ENCODE measurements at places on chromosomes 5 and 9.

DNA sequence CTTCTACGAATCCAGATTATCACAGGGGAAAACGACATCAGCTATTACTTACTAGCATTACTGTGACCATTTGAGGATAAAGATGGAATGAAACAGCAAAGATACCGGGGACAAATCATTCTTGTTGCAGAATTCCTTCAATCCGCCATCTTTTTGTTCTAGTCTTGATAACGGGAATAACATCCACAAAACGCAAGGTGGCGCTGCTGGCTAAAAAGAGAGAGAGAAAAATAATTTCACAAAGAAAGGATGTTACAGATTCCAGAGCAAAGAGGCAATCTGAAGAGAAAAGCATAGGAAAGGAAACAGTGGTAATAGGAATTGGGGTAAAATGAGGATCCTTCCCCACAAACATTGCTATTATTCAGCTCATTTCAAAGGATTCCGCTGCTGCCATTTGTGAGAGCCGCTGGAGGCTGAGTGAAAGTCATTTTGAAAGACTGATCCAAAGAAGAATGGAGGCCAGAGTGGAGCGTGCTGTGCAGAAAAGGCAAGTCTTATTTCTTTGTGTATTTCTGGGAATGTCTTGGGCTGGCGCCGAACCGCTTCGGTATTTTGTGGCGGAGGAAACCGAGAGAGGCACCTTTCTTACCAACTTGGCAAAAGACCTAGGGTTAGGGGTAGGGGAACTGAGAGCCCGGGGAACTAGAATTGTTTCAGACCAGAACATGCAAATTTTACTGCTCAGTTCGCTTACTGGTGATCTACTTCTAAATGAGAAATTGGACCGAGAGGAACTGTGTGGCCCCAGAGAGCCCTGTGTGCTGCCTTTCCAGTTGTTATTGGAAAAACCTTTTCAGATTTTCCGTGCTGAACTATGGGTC is at the start of gene PCDHB7:
Gene PCDHB7, plus strand, starts transcription at position 264 of the 824 bp plus-strand sequence. Its CDS starts 192 bp downstream, at position 456.
- peak; percentile 67 for DNase-seq

- no peak for DNase-seq
Observed at GRCh38 chr9:114016629-114017423, 61.3 kb downstream of the AMBP start.

DNA sequence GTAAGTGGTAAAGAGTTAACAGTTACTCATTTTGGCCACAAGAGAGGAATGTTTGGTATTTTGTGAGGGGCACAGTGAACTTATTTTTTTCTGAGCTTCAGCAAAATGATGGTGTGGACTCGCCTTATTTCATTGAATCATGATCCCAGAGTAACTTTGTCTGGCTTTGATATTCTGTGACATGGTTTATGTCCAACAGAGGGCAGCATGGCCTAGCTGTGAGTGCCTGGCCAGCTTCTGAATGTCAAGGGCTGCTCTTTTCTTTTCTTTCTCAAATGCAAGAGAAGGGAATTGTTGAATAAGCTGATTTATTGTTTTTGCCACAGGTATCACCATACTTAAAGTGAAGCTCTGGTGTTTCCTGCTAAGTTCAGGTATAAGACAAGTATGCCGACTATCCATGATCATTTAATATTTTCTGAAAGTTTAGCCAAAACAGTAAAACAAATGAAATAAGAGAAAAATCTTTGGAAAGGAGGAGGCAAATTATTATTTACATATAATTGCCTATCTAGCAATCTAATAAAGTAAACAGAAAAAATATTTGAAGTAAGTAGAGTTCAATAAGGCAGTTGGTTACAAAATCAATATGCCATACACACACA is 31.7 kb downstream of the MRPL22 start:
- DNase-seq, result peak; percentile 64

- DNase-seq, result peak; percentile 75
Observed at GRCh38 chr5:38607396-38607795, 51.0 kb upstream of the LIFR start.

DNA sequence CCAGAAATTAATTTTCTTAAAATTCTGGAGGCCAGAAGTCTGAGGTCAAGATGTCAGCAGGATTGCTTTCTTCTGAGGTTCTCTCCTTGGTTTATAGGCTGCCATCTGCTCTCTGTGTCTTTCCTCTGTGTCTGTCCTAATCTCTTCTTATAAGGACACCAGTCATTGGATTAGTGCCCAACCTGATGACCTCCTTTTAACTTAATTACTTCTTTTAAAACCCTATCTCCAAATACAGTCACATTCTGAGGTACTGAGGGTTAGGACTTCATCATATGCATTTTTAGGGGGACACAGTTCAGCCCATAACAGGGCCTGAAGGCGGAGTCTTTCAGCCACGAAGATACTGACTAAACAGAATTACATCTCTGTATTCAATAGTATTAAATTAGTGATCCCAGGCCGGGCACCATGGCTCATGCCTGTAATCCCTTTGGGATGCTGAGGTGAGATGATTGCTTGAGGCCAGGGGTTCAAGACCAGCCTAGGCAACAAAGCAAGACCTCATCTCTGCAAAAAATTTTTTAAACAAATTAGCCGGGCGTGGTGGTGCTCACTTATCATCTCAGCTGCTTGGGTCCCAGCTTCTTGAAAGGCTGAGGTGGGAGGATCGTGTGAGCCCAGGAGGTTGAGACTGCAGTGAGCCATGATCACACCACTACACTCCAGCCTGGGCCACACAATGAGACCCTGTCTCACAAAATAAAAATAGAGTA is 5.9 kb upstream of the RPS6 start:
- no peak for DNase-seq

- DNase-seq, result no peak
Observed at GRCh38 chr5:122081541-122081940, 3.5 kb upstream of the LOX start.

DNA sequence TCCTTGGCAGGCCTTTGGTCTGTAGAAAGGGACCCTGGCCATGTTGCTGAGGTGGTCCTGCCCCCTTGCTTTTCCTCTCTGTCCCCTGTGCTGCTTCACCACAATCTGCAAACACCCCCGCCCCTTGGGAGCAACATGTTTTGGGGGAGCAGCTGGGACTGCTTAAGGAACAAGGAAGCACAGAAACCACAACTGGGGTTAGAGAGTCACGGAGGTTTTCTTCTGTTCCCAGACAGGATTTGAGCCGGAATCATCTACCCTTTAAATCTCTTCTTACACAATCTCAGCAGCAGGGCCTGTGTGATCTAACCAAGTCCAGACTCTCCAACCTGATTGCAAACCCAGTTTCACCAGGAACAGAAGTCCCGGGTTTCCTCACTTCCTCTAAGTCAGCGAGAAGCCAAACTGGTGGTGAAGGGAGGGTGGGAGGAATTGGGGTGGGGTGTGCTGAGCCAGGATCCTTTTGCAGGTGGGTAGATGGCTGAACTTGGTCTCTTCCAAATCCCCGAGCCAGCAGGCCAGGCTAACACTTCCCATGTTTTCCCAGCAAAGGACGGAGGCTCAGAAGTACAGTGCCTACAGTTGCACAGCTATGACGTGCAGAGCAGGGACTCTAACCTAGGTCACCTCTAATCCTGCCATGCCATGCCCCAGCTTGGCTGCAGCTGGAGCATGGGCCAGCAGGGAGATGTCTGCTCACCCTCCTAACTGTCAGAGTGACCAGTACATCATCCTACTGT is 25.0 kb downstream of the SH3PXD2B start:
- peak; percentile 95 for DNase-seq

GRCh38 chr5:94649874-94650273 is 31.4 kb downstream of the SLF1 start:
- no peak for DNase-seq

GRCh38 chr5:180521101-180521500 is 26.9 kb downstream of the CNOT6 start:
- DNase-seq, result peak; percentile 15

DNA sequence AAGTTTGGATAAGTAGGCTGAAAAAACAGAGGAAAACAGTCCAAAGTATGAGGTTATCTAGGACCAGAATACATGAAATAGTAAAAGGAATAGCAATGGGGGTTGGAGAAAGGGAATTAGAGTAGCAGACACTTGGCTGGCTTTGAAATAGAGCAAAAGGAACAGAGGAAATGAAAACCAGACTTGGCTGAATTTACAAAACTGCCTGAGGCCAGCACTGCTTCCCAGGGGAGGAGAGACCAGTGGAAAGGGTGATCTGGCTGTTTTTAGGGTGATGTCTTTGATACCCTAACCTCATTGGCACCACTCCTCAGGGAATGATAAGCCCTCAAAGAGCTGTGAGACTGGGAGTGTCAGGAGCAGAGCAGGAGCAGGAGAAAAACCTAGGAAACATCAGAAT is 413.4 kb upstream of the SLC30A5 start:
- peak; percentile 41 for DNase-seq

DNA sequence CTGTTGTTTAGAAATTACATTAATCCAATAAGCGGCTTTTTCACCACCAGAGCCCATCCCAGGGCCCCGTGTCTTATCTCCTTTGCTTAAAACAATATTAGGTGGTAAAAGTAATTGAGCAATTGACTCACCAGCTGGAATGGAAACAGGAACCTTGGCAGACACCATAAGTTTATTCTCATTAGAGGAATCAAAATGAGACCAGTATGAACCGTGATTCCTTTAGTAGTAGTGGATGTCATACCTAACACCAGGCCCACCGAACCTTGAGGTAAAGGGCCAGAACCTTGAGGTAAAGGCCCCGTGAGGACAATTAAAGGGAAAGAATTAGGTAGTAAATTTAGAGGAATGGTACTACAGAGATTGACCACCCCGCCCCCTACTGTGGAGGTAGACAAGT is 16.5 kb downstream of the HSDL2 start:
- DNase-seq, result no peak

- DNase-seq, result no peak
Observed at GRCh38 chr5:143019614-143020515, 249.7 kb downstream of the ARHGAP26 start.

GRCh38 chr9:70802206-70802605 is 319.2 kb downstream of the TRPM3 start:
- peak; percentile 24 for DNase-seq

DNA sequence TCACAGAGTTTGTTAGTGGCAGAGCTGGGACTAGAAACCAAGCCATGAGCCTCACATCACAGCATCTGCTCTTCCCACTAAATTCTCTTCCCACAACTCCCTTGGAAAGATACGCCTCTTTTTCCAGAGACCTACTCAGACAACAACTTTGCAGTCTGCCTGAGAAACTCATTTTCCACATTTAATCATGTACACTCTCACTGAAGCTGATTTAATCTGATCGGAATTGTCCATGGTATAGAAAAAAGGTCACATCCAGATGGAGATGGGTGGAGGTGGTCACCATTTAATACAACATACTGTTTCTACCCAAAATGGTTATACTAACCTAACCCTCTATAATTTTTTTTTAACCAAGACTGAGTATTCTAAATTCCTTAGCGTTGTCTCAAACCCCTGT is 366.2 kb downstream of the ENC1 start:
- DNase-seq, result no peak

GRCh38 chr5:91211997-91212713 is 171.0 kb downstream of the ARRDC3 start:
- DNase-seq, result peak; percentile 72

DNA sequence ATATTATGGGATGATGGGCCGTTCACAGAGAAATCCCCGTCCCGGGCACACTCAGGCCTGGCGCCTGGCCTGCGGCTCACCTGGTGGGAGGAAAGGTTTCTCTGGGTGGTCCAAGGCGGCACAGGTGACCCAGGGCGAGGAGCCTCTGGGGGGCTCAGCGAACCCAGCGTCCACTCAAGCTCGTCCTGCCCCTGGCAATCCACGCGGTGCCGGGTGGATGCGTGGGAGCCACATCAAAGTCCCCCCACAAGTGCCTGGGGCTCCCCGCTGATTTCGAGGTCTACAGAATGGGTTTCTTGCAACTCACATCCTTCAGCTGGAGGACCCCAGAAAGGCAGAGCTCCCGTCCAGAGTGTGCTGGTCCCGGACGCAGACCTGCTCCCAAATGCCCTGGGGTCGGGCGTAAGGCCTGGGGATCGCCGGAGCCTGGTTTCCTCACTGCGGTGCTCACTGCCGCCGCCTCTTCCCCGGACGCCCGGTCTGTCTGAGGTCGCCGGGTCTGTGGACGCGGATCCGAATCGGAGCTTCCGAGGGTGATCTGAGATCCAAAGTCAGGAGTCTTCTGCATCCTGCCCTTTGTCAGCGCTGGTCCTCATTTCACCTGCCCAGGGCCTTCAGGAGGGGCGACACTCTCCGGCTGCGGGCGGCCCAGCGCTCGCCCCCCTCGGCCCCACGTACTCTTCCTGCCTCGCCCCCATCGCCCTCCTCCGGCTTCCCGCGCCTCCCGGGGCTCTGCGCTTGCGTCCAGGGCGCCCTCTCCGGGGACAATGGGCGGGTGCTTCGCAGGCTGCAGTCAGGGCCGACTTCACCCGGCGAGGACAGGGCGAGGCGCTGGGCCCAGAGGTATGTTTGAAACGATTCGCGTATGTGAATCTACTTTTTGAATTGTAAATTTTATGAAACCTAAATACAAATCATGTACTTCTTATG is 20.0 kb upstream of the RUFY1 start:
- DNase-seq, result peak; percentile 47

DNA sequence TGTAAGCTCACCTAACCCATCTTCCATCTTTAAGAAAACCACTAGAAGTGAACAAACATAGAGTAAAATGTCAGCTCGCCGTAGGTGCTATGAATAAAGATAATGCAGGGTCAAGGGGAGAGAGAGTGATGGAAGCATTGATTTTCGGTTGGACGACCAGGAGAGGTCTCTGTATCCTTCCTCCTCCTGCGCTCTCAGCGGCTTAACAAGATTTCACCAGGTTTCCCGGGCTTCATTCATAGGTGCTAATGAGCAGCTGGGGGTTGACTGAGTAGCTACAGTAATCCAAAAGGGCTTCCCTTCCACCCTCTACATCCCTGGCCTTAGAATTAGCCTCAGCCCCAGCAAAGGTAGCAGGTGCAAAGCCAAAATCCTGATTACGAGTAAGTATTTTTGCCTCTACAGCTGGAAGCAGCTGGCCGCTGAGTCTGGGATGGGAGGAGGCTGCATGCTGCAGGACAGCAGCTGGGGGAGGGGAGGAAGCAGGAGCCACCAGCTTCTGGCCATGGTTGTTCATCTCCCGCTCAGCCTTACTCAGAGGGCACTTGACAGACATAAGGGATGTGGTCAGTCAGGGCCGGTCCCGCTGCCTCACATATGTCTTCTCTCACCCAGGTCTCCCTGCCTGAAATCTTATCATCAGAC is 112.0 kb upstream of the IL12B start:
- no peak for DNase-seq

GRCh38 chr5:65924366-65925043 is 1.9 kb upstream of the ERBIN start:
- no peak for DNase-seq

GRCh38 chr5:64149857-64150521 is 15.7 kb upstream of the RNF180 start:
- no peak for DNase-seq

GRCh38 chr5:42400474-42400873 is 22.8 kb upstream of the GHR start:
- DNase-seq, result no peak

GRCh38 chr9:120071760-120072159 is 508.2 kb downstream of the CDK5RAP2 start:
- no peak for DNase-seq

Measured in GM23248 (cell line).